KBM-7 (cell line): ENCODE measurements at places on chromosomes 2 and 18.

DNA sequence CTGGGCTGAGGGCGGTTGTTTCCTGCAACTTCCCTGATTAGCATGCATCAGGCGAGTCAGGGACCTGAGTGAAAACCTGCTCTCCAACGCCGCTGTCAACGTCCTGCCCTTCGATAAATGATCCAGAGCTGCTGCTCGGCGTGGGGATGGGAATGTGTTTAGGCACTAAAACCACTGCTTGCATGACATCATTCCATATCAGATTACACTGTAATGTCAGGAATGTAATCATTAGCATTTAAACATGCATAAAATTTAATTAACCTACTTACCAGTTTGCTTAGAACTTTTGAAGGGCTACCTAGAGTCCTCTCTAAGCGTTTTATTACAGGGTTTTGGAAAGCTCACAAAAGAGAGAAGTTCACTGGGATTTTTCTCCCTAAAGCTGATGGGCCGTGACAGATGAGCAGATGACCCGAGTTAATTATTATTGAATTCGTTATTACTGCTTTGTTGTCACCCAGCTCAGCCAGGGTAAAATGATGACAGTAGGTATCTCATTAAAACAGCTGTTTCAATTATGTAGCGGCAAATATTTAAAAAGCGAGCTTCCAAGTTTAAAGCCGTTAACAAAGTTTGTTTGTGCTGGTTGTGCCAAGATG lies 685.6 kb upstream of the SALL3 start:
- DNase-seq, result no peak

- no peak for DNase-seq
Measured at GRCh38 chr2:102145107-102145506, 2.6 kb downstream of the IL1R1 start.

- DNase-seq, result no peak
Measured at GRCh38 chr2:101949304-101949703, 42.5 kb upstream of the IL1R2 start.

DNA sequence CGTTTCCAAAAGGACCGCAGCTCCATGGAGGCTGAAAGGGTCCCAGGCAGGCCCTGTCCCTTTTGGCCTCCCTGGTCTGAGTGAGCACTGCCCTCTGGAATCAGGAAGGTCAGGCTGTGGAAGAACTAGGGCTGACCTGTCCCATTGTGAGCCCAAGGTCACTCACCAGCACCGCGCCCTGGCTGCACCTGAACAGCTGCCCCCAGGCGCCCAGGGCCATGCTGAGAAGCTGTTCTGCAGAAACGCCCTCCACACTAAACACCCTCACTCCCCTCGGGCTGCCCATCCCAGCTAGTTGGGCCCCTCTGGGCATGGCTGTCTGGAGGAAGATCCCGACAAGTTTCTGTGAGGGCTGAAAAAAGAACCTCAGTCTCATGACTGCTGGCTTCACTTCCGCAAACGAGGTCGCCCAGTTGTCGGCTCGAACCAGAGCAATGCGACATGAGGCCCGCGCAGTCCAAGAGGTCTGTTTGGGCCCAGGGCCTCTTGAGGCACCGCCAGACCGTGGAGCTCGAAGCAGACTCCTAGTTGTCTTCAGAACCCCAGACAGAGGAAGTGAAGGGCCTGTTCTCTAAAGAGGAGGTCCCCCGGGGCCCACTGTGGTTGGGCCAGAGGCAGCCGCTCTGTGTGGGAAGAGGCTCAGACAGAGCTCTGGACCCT lies 64.4 kb downstream of the INPP5D start:
- no peak for DNase-seq

GRCh38 chr2:149858216-149858615 lies 270.6 kb upstream of the MMADHC start:
- DNase-seq, result no peak

- no peak for DNase-seq
Measured at GRCh38 chr2:77720115-77720514, 197.9 kb upstream of the LRRTM4 start.

- no peak for DNase-seq
Measured at GRCh38 chr2:38905251-38905650, 15.6 kb downstream of the ARHGEF33 start.

GRCh38 chr18:7757175-7757574 lies 190.1 kb downstream of the PTPRM start:
- no peak for DNase-seq
